SW 1271 (cell line): ENCODE measurements at places on chromosomes 7 and 10.

- DNase-seq, result no peak
These were observed 82.6 kb upstream of the PRKG1 start for GRCh38 chr10:50991456-50992355.

GRCh38 chr7:100540073-100540723 is 1.2 kb downstream of the AGFG2 start:
- no peak for DNase-seq

DNA sequence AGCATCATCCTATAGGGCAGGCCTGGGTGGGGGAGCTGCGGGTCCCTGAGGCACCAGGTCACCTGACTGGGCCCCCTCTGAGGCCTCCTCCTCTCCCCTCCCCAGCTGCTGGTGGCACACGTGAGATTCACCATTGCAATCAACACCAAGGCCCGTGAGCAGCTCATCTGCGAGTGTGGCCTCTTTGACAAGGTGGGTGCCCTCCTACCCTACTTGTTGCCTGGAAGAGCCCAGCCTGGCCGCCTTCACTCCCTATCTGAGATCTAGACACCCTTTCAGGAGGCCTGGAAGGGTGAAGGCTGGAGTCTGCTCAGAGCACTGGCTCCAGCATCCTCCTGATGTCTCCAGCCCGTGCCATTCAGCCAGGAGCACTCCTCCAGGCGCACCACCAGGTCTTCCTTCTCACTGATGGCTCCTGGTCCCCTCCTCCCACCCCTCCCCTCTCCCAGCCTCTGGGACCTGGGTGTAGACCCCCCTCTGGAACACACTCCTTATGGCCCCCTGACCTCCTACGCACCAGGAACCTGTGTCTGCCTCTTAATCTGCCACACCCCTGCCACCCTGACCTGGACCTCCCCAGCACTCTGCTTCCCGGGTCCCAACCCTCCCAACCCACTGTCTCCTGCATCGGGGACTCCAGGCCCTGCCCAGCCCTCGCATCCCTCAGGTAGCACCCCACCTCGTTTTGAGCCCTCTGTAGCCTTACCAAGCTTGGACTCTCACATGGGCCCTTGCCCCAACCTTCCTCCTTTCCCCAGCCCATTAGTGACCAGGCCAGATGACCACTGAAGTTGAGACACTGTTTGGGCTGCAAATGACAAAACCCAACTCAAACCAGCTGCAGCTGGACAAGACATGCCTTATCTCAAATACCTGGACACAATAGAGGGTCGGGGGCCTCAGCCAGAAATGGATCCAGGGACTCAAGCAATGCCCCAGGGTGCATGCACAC is 67.5 kb downstream of the ALOX5 start:
- no peak for DNase-seq

- no peak for DNase-seq
These were observed 110.2 kb downstream of the XRCC2 start for GRCh38 chr7:152565731-152566130.

DNA sequence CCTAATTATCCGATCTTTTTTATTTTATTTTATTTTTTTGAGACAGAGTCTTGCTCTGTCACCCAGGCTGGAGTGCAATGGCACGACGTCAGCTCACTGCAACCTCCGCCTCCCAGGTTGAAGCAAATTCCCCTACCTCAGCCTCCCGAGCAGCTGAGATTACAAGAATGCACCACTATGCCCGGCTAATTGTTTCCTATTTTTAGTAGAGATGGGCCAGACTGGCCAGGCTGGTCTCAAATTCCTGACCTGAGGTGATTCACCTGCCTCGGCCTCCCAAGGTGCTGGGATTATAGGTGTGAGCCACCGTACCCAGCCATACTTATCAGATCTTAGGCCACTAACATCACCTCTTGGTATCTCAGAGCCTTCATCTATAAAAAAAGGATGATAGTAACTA is 4.9 kb downstream of the SLC25A13 start:
- no peak for DNase-seq

- DNase-seq, result no peak
These were observed 107.5 kb downstream of the DOCK1 start for GRCh38 chr10:127012769-127013152.

GRCh38 chr7:38398725-38399321 is 125.4 kb upstream of the TARP start:
- DNase-seq, result peak; percentile 35

DNA sequence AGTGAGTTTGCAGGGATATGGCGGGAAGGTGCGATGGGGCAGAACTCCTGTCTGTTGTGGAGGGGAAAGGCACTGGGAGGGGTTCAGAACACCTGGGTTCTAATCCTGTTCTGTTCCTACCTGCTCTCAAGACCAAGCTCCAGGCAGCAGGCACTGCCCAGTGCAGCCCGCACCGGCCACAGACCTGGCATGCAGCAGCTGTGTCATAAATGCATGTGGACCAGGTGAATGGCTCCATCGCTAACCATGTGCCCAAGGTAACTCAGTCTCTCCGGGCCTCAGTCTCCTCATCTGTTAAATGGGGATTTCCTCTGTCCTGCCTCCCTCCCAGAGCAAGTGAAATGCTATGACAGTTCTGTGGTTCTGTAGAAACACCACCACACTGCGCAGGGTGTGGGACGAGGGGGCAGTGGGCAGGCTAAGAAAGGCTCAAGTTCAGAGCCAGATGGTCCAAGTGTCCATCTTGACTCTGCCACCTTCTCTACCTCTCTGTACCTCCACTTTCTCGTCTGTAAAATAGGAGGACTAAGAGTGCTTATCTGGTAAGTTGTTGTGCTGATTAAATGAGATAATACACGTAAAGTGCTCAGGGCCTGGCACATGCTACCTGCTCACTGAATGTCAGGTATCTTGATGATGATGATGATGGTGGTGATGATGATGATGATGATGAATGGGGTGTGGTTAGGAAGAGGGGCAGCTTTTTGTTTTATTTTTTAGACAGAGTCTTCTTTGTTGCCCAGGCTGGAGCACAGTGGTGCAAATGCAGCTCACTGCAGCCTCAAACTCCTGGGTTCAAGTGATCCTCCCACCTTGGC is 22.9 kb downstream of the ATP6V1F start:
- no peak for DNase-seq

- no peak for DNase-seq
These were observed 16.4 kb upstream of the C10orf105 start for GRCh38 chr10:71735709-71736569.

- no peak for DNase-seq
These were observed 223.9 kb downstream of the C7orf25 start for GRCh38 chr7:42688056-42688371.

GRCh38 chr7:158329686-158330085 is 257.9 kb downstream of the PTPRN2 start:
- no peak for DNase-seq

- DNase-seq, result no peak
These were observed 36.4 kb upstream of the INSIG1 start for GRCh38 chr7:155261031-155261985.

DNA sequence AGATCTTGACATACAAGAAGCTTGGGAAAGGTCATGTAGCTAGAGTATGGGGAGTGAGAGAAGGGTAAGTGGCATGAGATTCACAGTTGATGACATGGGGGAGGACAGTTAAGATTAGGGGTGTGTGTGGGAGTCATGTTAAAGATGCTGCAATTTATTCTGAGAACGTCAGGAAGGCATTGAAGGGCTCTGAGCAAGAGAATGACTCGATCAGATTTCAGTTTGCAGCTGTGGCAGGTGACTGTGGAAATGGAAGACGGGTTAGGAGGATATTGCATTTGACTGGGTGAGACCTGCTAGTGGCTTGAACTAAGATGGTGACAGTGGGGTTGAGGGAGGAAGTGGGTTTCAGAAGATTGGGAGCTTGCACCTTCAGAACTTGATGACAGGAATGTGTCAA is 5.6 kb downstream of the CDC123 start:
- no peak for DNase-seq

DNA sequence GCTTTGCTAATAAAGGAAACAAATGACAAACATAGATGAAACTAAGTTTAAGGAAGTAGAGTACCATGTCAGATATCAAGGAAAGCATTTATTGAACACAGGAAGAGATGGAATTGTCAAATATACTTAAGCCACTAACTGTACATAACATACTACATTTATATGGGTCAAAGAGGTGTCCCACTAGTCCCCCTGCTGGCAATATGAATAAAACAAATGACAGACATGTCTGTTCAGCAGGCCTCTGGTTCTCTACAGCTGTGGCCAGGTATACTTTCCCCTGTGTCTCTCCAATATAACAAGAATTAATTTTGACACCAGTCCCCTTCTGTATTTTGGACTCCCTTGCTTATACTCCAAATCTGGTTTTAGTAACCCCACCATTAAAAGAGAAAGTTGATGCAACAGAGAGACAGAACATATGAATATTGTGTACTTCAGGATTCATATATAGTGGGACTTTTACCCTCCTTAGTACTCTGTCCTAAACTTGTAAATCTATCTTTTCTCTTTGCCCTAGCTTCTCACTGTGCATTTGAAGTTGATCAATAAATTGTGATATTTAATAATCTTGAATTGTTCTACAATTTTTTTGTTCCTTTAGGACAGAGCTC is 42.9 kb downstream of the CD36 start:
- DNase-seq, result peak; percentile 35

- no peak for DNase-seq
These were observed 1.7 kb downstream of the IGF2BP3 start for GRCh38 chr7:23468526-23469149.

GRCh38 chr10:85645926-85646711 is 720.5 kb downstream of the GRID1 start:
- DNase-seq, result peak; percentile 10

DNA sequence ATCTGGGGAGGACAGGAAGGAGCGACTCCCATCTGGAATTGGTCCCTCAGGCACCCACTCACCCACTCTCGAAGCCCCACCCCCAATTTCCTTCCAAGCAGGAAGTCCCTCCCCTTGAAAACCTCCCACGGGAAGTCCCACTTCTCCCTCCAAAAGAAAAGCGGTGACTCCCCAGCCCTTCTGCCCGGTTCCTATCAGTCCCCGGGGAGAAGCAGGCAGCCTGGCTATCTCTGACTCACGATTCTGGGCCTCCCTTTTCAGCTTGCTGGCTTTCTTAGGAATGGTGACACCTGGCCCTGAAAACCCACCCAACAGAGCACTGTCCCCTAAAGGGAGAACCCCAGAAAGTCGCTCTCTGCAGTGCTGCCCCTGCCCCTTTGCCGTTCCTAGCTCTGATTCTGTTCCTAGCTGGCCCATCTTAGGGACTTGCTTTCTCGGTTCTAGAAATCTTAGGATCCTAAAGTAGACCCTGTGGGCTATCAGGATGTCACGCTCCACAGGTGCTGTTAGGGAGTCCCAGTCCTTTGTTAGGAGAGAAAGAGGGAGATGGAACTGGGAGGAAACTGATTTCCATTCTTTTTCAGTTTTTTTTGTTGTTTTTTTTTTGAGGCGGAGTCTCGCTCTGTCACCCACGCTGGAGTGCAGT is 6.0 kb downstream of the TSC22D4 start:
- DNase-seq, result no peak

- no peak for DNase-seq
These were observed 33.4 kb downstream of the CCDC6 start for GRCh38 chr10:59872892-59873463.

DNA sequence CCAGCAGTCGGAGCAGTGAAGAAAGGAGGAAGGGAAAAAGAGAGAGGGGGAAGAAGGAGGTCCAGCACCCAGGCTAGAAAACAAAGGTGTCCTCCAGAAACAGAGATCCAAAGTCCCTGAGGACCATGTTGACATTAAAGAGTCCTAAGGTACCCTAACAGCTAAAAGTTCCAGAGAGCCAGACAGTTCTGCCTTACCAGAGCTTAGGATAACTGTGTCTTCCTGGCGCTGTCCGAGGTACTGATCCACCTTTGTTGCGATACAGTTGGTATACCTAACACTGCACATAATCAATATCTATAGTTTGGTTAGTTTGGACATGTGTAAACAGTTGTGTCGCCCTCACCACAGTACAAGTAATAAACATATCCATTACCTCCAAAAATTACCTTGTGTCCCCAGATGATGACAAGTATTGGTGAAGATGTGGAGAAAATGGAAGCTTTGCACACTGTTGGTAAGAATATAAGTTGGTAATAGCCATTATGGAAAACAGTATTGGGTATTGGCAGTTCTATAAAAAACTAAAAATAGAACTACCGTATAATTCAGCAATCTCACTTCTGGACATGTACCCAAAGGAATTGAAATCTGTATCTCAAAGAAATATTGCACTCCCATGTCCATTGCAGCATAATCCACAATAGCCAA is 59.8 kb downstream of the GRID1 start:
- DNase-seq, result no peak

DNA sequence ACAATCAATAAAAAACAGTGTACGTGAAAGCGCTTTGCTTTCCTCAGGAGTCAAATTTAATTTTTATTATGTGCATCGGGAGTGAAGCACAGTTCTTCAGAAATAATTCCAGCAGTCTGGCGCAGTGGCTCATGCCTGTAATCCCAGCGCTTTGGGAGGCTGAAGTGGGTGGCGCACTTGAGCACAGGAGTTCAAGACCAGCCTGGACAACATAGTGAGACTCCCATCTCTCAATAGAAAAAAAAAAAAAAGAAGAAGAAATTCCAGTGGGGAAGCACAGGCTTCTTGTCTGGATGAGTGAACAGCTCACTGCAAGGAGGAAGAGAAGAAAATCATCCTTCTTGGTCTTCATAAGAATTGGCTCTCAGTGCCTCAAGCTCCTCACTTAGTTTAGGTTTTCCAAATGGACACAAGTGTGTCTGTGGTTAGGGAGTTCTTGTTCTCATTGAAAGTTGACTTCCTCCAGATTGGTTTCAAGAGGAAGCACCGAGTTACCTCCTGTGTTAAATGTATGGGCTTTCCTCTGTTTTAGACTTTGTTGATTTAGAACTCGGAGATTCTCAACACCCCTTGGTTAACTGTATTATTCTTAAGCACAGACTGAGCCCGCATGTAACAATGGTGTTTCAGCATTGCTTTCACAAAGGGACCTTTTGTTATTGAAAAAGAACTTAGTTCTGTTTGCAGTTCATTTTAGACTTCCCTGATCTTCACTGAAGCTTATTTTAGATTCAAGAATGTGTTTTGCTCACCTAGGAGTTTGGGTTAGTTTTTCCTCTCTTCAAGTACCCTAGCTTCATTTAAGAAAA is 28.0 kb downstream of the LMTK2 start:
- DNase-seq, result no peak

DNA sequence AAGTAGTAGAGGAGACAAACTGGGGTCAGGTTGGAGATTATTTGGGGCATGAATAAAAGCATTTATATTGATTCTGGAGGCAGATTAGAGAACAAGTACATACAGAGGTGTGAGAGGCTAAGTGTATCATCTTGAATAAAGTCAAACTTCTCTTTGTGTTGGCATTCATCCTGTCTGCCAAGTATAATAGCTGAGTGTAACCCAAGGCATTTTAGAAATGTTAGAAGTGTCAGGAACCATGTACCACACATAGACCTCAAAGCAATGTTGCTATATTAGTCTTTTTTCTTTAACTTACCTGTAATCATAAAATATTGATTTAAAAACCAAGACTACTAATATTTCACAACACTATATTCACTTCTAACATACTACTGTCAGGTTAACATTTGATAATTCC is 56.2 kb upstream of the LRRTM3 start:
- DNase-seq, result no peak
